ENCODE measurements at places on chromosomes 13 and 19.

GRCh38 chr13:66424422-66424821, 805.7 kb downstream of the PCDH9 start:
- no peak for DNase-seq

DNA sequence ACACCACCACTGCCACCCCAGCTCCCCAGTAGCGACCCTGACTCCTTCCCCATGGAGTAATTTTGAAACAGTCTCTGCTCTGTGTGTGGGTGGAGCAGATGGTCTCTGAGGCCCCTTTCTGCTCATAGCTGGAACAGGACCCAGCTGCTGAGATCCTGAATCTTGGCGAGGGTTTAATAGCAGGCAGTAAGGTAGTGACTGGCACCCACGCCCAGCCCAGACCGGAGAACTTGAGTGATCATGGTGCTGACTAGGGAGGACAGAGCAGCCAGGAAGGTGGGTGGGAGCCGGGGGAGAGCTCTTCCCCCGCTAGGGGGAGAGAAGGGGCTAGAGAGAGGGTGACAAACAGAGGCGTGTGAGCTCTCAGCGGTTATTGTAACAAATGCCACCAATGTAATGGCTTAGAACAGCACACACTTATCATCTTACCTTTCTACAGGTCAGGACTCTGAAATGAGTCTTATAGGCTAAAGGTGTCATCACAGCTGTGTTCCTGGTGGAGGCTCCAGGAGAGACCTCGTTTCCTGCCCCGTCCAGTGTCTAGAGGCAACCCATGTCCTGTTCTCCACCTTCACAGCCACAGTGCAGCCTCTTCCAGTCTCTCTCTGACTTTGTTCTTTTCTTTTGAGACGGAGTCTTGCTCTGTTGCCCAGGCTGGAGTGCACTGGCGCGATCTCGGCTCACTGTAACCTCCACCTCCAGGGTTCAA, 7.2 kb upstream of the ACER1 start:
- DNase-seq: no peak

DNA sequence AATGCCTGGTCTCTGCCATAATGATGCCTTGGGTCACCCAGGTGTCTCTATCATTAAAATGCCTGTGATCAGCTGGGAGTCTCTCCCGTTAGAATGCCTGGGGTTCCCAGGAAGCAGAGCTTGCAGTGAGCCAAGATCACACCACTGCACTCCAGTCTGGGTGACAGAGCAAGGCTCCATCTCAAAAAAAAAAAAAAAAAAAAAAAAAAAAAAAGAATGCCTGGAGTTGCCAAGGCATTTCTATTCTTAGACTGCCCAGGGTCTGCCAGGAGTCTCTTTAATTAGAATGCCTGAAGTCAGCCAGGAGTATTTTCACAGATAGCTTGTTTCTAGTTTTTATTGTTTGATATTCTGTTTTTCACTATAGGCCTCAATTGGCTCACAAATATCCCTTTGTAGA, 1552.5 kb downstream of the UQCRFS1 start:
- DNase-seq: no peak

- DNase-seq: no peak
Measured at GRCh38 chr13:23506807-23507291, 63.4 kb upstream of the TNFRSF19 start.

GRCh38 chr19:55980415-55980814, 6.2 kb upstream of the NLRP5 start:
- no peak for DNase-seq

DNA sequence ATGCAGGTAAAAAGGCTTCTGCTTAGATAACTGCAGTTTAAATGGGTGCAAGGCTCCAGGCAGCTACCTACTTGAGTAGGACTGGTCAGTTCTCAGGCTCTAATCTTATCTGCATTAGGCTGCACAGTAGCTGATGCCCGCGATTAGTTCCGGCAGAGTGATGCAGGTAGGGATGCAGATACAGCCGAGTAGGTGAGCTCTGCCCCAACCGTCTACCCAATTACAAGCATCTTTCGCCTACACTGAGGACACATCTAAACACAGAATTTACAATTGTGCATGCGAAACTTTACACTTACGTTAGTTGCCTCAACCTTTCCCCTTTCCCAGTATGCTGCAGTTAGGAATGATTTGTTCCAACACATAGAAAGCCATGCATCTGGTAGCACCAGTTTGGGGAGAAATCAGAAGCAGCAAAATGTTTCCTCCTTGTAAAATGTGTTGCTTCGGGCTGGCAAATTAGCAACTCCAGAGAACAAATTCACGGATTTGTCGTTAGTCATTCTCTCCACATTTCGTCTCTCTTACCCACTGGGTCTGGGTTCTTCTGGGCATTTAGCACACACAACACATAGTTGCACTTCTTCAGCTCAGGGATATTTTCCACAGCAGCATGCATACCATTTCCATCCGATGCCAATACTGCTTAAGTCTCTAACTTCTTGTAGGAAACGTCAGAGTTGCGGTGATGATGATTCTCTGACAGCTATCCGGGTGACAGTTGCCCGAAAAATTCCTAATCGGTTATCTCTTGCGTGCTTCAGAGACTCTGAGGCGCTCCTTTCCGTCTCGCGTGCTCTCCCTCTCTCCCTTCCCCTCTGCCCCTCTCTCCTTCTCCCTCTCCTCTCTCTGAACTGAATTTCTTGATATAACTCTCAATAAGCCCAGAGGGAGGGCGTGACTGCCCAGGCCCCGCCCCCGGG, at the start of gene PCDH9:
Gene PCDH9, minus strand, starts transcription at position 856 of the 923 bp plus-strand sequence. CDS start 1,896 bp downstream, outside the sequence.
- DNase-seq: no peak

- no peak for DNase-seq
Measured at GRCh38 chr13:40590112-40590862, 76.2 kb downstream of the FOXO1 start.

GRCh38 chr19:31952693-31953092, 392.7 kb upstream of the ZNF507 start:
- DNase-seq: no peak

DNA sequence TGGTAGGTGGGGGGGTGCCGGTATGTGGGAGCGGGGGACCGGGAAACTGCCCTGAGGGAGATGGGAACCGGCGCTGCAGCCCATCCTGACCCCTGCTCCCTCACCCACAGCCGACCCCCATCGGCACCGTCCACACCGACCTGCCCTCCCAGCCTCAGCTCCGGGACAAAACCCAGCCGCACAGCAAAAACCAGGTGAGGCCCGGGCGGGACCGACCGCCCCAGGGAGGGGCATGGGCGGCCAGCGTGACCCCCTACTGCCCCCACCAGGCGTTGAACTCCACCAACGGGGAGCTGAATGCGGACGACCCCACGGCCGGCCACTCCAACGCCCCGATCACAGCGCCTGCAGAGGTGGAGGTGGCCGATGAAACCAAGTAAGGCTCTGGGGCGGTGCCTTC, 35.9 kb downstream of the BTBD2 start:
- DNase-seq: no peak

GRCh38 chr19:6723108-6723618, 2.7 kb upstream of the C3 start:
- no peak for DNase-seq

- no peak for DNase-seq
Measured at GRCh38 chr13:98979012-98979660, 1.3 kb upstream of the DOCK9 start.

DNA sequence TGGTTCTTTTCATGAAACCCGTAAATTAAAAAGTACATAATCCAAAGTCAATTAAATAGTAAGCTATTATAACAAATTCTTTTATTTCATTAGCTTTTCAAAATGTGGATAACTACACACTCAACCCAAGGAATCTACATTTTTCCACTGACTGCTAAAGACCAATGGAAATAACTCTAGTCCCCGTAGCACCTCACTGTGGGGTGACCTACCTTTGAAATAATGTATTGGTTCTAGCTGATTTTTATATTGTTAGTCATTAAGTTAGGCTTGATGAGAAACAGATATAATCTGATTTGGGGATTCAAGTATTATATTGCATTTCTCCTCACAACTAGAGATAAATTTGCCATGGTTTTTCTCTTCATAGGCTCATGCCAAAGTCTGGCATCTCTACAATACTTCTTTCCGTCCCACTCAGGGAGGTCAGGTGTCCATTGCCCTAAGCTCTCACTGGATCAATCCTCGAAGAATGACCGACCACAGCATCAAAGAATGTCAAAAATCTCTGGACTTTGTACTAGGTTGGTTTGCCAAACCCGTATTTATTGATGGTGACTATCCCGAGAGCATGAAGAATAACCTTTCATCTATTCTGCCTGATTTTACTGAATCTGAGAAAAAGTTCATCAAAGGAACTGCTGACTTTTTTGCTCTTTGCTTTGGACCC, 37.3 kb downstream of the KL start:
- no peak for DNase-seq

Measured in NCI-H1694 (cell line).